GM04504 (cell line): ENCODE measurements at places on chromosomes 5 and 9.

GRCh38 chr5:172765766-172766286, 5.2 kb downstream of the DUSP1 start:
- DNase-seq: peak; percentile 66

DNA sequence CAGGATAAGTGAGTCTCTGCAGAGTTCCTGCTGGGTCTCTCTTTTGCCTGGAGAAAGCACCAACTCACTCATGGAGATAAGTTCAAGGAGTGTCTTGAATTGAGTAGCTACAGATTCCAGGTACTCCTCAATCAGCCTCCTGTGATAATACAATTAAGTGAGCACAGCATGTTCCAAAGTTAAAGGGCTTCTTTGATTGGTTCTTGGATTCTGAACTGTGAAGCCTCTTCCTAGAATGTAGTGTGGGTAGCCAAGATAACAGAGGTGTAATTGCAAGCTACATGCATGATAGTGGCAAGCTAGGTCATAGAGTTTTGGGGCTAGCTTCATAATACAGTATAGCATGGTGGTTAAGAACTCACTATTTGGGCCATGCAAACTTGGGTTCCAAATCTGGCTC, 23.2 kb upstream of the CARNMT1 start:
- DNase-seq: no peak

DNA sequence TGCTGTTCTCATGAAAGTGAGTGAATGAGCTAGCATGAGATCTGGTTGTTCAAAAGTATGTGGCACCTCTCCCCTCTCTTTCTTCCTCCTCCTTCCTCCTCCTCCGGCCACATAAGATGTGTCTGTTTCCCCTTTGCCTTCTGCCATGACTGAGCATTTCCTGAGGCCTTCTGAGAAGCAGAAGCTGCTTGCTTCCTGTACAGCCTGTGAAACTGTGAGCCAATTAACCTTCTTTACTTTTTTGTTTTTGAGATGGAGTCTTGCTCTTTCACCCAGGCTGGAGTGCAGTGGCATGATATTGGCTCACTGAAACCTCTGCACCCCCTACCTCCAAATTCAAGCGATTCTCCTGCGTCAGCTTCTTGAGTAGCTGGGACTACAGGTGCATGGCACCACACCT, 6.1 kb downstream of the S100Z start:
- DNase-seq: no peak

- no peak for DNase-seq
Observed at GRCh38 chr5:55101556-55102276, 730 bp upstream of the GZMA start.

DNA sequence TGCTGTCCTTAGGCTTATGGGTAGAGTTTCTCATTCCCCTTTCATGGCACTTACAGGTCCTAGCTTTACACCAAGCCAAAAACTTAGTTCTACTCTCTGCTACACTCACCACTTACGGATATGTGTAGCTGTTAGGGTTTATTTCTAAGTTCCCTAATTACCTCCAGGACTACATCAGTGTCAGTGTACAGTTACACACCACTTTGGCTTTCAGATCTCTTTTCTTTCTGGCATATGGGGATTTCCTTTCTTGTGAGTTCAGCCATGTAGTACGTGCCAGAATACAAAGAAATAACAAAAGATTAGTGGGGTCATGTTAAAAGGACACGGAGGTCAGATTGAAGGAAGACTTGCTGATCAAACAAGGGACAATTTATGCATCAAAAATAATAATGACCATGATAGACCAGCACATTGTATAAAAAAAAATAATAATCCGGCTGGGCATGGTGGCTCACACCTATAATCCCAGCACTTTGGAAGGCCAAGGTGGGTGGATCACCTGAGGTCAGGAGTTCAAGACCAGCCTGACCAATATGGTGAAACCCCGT, 41.8 kb downstream of the LYRM7 start:
- DNase-seq: no peak

- no peak for DNase-seq
Observed at GRCh38 chr5:149749481-149750365, 19.6 kb downstream of the PPARGC1B start.

DNA sequence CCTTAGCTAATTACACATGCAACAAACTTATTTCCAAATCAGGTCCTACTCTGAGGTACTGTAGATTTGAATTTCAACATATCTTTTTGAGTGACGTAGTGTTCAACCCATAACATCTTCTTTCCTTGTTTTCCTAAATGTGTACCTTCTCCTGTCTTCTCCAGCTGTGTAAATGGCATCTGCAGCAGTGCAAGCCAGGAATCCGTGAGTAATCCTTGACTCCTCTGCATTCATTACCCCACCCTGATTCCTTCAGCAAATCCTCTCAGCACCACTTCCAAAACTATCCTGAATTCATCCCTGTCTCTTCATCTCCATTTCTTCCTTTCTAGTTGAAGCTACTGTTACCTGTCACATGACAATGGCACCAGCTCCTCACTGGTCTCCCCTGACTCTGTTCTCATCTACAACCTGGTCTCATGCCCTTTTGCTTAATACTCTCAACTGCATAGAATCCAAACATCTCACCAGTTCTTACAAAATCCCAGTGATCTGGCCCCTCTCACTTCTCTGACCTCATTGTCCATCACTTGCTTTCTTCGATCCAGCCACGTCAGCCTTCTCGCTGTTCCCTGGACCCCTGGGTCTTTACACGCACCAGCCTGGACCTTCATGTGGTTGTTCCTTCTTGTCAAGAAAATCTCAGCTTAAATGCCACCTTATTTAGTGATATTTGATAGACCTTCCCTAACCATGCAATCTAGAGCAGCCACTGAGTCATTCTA, 14.6 kb upstream of the TRAF1 start:
- DNase-seq: no peak

DNA sequence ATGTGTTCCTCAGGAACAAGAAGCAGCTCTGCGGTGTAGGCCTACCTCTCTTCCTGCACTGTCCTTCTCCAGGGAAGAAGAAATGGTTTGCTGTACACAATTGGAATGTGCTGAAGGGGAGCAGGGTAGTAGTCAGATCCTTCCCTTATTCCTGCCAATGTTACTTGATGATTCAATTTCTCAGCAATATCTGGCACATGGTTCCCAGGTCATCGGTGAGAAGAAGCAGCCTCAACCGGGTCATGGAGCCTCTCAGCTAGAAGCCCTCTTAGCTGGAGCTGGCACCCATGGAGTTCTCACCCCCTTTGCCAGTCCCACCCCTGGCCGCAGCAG, 36.9 kb downstream of the ACTBL2 start:
- no peak for DNase-seq

DNA sequence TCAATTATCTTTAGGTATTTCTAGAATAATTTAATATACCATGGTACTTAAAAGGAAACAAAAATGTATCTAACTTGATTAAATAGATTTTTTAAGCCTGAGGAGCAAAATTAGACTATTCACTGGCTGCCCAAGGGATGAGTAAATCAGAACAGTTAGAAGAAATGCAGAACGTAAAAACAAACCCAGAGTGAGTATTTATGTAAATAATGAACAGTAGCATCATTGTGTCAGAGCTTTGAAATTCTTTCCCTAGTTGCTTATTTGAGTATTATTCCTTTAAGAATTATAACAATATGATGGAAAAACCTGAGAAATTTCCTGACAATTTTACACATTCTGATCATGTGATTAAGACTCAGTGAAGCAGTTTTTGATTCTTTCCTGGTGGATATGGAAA, 200.9 kb downstream of the GDNF start:
- no peak for DNase-seq

- DNase-seq: peak; percentile 18
Observed at GRCh38 chr9:15873573-15874177, 320.8 kb downstream of the CCDC171 start.

DNA sequence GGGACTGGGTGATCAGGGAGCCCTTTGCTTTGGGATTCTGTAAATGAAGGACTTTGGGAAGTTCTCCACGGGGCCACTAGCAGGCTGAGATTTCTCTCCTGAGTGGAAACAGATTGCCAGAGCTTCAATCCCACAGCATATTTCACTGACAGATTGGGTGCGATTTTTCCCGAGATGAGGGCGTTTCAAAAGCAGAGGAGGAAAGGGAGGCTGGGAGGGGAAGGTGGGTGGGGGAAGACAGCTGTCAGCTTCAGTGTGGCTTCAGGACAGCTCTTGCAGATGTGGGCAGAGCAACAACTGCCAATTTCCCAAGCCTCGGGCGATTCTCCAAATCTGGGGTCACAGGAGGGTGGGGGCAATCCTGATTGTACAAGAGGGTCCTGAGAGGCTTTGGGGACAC, 258.5 kb upstream of the ADRA1B start:
- no peak for DNase-seq

DNA sequence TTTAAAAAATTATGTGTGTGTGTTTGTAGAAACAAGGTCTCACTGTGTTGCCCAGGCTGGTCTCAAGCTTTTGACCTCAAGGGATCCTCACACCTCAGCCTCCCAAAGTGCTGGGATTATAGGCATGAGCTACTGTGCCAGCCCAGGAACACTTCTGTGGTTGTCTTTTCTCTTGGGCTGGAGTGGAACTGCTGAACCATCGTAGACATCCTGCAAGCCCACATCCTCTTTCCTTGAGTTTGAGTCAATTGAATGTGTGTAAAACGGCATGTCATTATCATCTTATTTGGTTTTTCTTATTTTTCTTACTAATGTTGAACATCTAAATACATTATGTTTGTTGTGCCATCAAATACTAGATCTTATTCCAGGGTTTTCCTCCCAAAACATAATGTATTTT, 40.0 kb downstream of the EHMT1 start:
- DNase-seq: no peak

GRCh38 chr9:100884518-100884917, 144.0 kb upstream of the PLPPR1 start:
- DNase-seq: no peak

- DNase-seq: no peak
Observed at GRCh38 chr9:124281931-124282371, 24.2 kb downstream of the NEK6 start.

- no peak for DNase-seq
Observed at GRCh38 chr5:94362857-94363256, 255.5 kb downstream of the KIAA0825 start.

GRCh38 chr9:134472256-134472655, 146.0 kb downstream of the RXRA start:
- DNase-seq: no peak

- no peak for DNase-seq
Observed at GRCh38 chr5:123835421-123835820, 323.4 kb downstream of the CSNK1G3 start.

GRCh38 chr5:133459474-133460160, 152.7 kb downstream of the FSTL4 start:
- DNase-seq: no peak

GRCh38 chr9:105858877-105859276, 164.5 kb downstream of the TMEM38B start:
- no peak for DNase-seq

GRCh38 chr5:169098331-169099121, 202.4 kb downstream of the SLIT3 start:
- no peak for DNase-seq

DNA sequence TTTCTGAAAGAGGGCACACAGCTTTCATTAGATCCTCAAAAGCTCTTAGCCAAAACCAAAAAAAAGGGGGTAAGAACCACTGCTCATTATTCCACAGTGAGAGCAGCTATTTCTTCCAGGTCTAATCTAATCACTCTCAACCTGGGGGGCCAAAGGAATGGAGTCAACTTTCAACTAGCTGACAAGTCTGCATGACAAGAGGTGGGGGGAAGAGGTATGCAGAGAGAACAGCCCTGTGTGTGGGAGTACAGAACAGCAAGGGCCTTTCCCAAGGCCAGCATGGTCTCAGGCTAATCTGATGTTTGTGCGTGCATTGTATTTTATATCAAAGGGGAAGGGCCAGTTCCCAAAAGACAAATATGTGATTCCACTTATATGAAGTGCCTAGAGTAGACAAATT, 36.9 kb upstream of the PIP5K1B start:
- DNase-seq: no peak

DNA sequence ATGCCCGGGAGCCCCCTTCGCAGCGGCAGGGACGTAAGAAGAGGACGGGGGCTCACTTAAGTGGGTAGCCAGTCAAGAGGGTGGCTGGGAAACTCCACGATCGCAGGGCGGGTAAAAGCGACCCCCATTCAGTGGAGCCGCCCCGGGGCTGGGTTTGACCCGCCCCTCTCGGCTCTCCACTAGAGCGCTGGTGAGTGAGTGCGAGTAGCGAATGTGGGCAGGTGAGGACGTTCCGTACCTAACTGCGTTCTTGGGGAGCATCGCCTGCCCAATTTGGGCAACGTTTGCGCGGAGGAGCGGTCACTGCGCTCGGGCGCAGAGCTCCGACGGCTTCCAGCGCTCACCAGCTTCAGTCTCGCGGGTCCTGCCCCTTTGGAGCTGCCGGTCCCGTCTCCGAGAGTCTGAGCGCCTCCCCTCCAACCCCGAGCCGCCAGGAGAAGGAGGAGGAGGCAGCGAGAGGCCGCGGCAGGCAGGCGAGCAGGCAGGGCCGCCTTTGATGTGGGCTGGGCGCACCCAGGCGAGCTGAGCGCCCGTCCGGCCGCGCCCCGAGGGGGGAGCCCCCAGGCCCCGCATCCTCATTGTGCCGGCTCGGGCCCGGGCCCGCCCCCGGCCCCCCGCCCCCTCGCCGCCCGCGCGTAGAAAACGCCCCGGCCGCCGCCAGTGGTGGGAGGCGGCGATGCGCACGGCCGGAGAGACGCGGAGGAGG, at the start of gene FGF18:
FGF18 (plus strand) TSS at position 666 of the 706 bp plus-strand sequence. CDS start 553 bp downstream, outside the sequence.
- peak; percentile 11 for DNase-seq

- no peak for DNase-seq
Observed at GRCh38 chr9:37209431-37210386, 89.3 kb downstream of the ZCCHC7 start.

DNA sequence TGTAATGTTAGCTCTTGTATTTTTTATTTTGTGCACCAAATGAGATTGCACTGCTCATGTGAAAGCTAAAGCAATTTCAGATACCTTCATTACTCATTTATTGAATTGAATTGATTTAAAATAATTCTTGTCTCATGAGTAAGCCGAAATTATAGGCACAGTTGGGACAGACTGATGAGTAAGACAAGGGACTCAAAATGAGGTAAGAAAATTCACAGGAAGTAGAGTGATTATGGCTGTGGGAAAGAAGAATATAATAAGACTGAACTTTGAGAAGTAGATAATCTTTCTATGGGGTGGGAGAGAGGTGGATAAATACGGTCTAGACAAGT, 51.1 kb downstream of the NUDT12 start:
- no peak for DNase-seq

DNA sequence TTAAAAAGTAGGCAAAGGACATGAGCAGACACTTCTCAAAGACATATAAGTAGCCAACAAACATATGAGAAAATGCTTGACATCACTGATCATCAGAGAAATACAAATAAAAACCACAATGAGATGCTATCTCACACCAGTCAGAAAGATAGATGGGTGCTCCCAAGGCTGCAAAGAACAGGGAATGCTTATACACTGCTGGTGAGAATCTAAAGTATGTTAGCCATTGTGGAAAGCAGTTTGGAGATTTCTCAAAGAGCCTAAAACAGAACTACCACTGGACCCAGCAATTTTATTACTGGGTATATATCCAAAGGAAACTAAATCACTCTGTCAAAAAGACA, 154.2 kb downstream of the NDUFS4 start:
- DNase-seq: peak; percentile 1

GRCh38 chr5:53436480-53437191, 43.8 kb upstream of the FST start:
- no peak for DNase-seq
